ENCODE measurements at places on chromosomes 2 and 18.

DNA sequence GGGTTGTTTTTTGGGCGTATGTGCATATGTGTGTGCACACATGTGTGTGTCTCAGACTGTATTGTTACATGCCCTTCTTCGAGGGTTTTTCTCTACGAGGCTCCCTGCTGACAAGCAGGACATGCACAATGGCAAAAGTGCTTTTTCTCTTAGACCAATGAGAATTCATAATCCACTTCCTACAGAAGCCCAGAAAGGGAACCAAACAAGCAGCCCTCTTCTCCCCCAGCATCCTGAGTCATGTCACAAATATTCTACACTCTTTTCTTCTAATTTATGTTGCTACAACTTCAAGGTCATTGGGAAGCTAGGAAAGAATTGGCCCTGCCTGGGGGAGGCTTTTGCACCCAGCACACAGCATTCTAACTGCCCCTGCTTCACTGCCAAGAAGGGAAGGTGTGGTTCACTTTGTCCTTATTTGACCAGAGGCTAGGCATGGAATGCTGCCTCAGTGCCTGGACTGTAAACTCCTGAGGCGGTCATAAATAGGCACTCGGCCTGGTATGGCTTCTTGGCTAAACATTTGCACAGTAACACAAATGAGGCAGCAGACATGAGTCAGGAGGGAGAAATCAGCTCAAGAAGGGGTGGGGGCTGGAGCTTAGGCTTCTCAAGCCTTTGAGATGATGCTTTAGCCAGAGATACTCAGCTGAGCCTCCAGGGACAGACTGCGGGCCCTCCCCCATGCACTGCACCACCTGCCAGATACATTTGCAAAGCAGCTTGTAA, 92.7 kb upstream of the KLF7 start:
- DNase-seq: peak; percentile 67

GRCh38 chr2:11998218-11998617, 251.8 kb downstream of the LPIN1 start:
- DNase-seq: no peak

DNA sequence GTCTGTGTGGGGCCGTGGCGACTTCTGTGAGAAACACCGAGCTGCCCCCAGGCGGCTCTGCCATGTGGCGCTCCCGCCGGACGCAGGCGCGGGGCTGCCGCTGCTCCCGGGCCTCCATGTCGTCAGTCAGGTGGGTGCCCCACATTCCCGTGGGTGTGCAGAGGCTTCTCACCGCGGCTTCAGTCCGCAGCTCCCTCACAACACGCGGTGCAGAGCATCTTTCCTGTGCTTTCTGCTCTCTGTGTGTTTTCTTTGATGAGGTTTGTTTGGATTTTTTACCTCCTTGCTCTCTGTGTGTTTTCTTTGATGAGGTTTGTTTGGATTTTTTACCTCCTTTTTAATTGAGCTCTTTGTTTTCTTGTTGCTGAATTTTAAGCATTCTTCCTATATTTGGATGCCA, 13.0 kb downstream of the AQP12A start:
- DNase-seq: no peak

GRCh38 chr2:96665083-96665569, 22.6 kb downstream of the FER1L5 start:
- DNase-seq: no peak

DNA sequence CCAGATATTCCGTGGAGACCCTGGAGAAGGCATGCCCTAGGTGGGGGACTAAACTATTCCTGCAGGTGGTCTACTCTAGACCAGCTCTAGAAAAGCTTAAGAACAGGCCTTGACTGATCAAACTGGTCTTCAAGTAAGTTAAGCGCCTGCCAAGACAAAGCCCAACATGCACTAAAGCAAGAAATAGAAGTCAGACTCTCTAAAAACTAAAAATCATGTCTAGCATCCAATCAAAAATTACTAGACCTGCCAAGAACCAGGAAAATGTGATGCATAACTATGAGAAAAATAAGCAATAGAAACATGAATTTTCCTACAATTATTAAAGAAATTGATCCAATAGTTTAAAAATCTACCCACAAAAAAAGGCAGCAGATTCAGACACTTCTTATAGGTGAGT, 13.6 kb downstream of the KIF1A start:
- no peak for DNase-seq

DNA sequence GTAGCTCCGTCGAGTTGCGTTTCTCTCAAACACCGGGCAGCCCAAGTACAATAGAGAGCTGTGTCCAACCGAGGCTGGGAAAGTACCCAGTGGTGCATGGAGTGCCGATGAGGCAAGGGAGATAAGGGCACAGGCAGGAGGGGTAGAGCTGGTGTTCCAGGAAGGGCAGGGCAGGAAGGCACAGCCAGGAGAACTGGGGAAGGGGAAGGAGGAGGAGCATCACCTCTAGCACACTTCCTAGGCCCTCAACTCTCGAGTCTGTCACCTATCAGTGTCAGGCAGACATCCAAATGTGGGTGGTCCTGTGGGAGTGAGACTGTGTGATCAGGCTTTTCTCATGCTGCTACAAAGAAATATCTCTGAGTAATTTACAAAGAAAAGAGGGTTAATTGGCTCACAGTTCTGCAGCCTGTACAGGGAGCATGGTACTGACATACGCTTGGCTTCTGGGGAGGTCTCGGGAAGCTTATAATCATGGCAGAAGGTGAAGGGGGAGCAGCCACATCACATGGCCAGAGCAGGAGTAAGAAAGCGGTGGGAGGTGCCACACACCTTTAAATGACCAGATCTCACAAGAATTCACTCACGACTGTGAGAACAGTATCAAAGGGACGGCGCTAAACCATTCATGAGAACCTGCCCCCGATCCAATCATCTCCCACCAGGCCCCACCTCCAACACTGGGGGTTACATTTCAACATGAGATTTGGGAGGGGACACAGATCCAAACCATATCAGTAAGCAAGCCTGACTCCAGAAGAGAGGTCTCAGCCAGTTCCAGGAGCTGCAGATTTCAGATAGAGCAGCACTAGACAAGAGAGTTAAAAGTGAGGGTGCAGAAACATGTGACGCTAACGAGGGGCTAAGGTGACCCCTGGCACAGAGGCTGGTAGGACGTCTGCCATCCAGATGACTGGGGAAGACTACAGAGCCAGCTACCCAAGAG, 75.7 kb downstream of the MBOAT2 start:
- DNase-seq: no peak

- DNase-seq: no peak
These were observed 156.0 kb downstream of the ACOXL start for GRCh38 chr2:110888411-110888810.

- DNase-seq: no peak
These were observed 36.9 kb upstream of the KLF11 start for GRCh38 chr2:10006236-10007161.

DNA sequence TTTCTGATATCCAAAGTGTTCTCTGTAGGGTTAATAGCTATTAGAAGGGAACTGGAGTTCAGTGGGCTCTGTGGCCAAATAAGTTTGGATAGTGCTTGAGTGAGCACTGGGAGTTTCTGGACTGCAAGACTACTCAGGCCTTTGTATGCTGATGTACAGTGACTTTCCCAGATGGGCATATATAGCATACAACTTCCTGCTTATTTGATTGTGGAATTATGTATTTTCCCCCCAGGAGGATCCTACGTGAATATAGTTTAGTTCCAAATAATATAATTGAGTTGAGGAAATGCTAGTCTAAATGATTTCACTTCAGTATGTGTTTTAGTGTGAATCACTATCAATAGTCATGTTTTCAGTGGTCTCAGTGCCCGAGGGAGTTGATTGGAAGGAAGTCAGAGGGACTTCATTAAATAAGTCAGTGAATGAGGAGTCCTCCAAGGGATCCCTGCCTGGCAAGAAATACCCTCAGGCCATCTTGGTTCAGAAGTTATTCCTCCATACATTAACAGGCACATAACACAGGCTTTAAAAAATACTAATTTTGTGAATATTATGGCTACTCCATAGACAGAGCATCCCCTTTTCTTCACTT, 251.4 kb downstream of the PRKCE start:
- no peak for DNase-seq

GRCh38 chr2:169670215-169670651, 24.0 kb downstream of the CFAP210 start:
- no peak for DNase-seq

DNA sequence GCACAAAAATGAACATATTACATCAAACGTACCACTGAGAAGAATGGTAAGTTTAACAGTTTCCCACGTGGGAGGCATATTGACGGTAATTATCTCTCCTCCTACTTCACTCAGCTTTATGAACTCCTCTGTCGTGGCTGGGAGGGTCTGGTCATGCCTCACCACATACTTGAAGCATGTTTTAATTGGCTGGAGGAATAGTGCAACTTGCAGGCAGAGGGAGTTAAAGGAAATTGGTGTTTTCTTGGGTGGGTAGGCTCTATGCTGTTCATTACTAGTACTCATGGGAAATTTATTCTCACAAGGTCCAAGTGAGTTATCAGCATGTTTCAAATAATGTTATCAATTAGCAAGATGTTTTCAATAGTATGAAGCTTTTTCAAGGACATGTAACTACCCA, 767.0 kb downstream of the PLCL1 start:
- DNase-seq: no peak

- DNase-seq: no peak
These were observed 14.5 kb downstream of the RPS27A start for GRCh38 chr2:55247025-55247424.

Measured in D721Med (cell line).